ENCODE measurements at places on chromosomes 1 and 21. TPM values are rescaled to one million over a fixed set of nuclear protein-coding genes. Genes with fewer than 3 reads are reported as not detected.
A peak's percentile ranks its signal among the peaks of the same experiment; 100 is the strongest.

GRCh38 chr1:3132660-3133059 lies 63.7 kb downstream of the PRDM16 start:
- no peaks in the 10 kb centered on the region for H3K27me3 ChIP-seq
- peaks cover 49% of the 10 kb centered on the region for H3K4me1 ChIP-seq
- DNase-seq = peak; percentile 21
- H3K36me3 ChIP-seq = no peaks in the 10 kb centered on the region
- H3K27ac ChIP-seq = peak overlapping the region; percentile 83
- H3K4me3 ChIP-seq = no peak overlapping the region

GRCh38 chr1:51671527-51672325 lies 54.8 kb downstream of the OSBPL9 start:
- no peak overlapping the region for H3K4me3 ChIP-seq
- no peaks in the 10 kb centered on the region for H3K27me3 ChIP-seq
- H3K27ac ChIP-seq = no peak overlapping the region
- DNase-seq = no peak
- no peaks in the 10 kb centered on the region for H3K36me3 ChIP-seq

GRCh38 chr1:155379631-155380090 lies 59.0 kb downstream of the RUSC1 start:
- peaks cover 61% of the 10 kb centered on the region for H3K36me3 ChIP-seq
- no peak overlapping the region for H3K27ac ChIP-seq
- peaks cover 10% of the 10 kb centered on the region for H3K4me1 ChIP-seq
- no peaks in the 10 kb centered on the region for H3K27me3 ChIP-seq
- DNase-seq = no peak
- H3K4me3 ChIP-seq = no peak overlapping the region

- no peaks in the 10 kb centered on the region for H3K27me3 ChIP-seq
- no peaks in the 10 kb centered on the region for H3K4me1 ChIP-seq
- H3K27ac ChIP-seq = no peak overlapping the region
- H3K4me3 ChIP-seq = no peak overlapping the region
- DNase-seq = peak; percentile 47
Observed at GRCh38 chr1:205714190-205714905, 34.0 kb upstream of the SLC45A3 start.

GRCh38 chr1:247332623-247333361 lies 1.1 kb upstream of the ZNF496 start:
- DNase-seq = no peak
- peak overlapping the region; percentile 99 for H3K4me3 ChIP-seq
- no peaks in the 10 kb centered on the region for H3K27me3 ChIP-seq
- H3K27ac ChIP-seq = peak overlapping the region; percentile 90
- peaks cover 28% of the 10 kb centered on the region for H3K4me1 ChIP-seq

DNA sequence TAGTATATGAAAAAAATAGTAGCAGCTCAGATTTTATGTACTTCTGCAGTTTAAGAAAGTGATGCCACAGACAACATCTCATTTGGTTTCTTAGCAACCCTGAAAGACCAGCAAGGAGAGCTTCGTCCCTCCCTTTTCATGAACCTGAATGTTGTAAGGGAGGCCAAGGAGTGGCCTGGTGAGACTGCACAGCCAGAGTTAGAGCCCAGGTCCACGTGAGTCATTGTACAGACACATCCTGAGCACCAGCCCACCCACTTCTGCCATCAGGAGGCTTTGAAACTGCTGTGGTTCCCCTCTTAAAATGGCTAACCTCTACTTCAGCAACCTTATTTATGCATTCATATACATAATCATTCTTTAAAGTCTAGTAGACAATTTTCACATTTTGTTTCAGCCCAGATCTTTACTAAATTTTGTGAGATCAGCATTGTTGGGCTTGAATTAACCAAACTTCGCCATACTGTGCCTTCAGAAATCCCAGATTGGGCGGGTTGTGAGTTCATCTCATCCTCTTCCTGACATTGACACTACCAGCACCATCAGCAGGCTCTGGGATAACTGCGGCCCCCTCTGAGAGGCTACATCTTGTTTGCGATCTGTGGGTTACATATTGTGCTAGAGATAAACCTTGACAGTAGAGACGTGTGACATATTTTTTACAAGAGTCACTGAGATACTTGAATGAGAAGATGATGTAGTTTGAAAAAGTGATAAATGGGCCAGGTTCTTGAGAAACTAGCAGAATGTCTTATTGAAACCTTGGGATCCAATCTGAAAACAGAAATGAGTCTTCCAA lies 106.7 kb downstream of the CAMTA1 start:
- no peak for DNase-seq
- no peak overlapping the region for H3K4me3 ChIP-seq
- no peaks in the 10 kb centered on the region for H3K36me3 ChIP-seq

DNA sequence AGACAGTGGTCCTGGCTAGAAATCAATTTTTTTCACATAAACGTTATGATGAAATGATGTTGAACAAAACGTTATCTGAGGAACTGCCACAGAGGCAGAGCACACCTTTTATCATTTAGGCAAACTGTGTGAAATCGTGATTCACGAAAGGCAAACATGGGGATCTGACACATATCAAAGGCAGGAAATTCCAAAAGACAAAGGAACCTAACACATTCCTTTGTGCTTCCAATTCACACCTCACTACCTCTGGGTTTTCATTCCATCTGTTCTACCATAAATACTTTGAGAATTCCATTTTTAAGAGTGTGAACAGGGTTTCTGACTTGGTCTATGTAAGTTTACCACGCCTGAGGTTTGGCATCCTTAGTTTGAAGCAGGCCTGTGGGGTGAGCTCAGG lies 119.5 kb upstream of the KRTAP19-8 start:
- H3K27ac ChIP-seq = no peak overlapping the region
- DNase-seq = no peak
- no peaks in the 10 kb centered on the region for H3K36me3 ChIP-seq
- H3K4me3 ChIP-seq = no peak overlapping the region
- no peaks in the 10 kb centered on the region for H3K27me3 ChIP-seq
- H3K4me1 ChIP-seq = no peaks in the 10 kb centered on the region

DNA sequence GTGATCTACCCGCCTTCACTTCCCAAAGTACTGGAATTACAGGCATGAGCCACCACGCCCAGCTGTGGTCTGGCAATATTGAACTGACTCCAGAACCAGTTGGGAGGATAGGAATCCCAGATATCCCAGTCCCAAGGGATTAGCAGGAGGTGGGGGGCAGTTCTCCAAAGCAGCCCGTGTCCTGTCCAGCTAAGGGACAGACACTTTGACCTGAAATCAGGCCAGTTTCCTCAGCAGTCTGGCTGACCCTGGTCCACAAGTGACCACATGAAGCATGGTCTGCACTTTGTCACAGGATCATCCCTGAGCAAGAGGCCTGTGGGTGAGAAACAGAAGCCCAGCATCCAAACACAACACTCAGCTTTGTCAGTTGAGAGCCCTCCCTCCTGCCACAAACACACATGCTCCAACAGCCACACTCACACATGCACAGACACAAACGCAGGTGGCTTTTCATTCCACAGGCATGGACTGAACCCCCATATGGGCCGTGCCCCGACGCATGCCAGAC lies 2.7 kb upstream of the FDPS start:
- no peak overlapping the region for H3K27ac ChIP-seq
- peaks cover 22% of the 10 kb centered on the region for H3K4me1 ChIP-seq
- H3K36me3 ChIP-seq = peaks cover 7% of the 10 kb centered on the region

GRCh38 chr1:5651964-5652821 lies 340.0 kb downstream of the NPHP4 start:
- H3K36me3 ChIP-seq = no peaks in the 10 kb centered on the region
- H3K27ac ChIP-seq = no peak overlapping the region
- no peak overlapping the region for H3K4me3 ChIP-seq
- DNase-seq = peak; percentile 32
- H3K4me1 ChIP-seq = no peaks in the 10 kb centered on the region

GRCh38 chr1:181352695-181353094 lies 130.6 kb upstream of the CACNA1E start:
- DNase-seq = no peak
- H3K27ac ChIP-seq = no peak overlapping the region
- no peaks in the 10 kb centered on the region for H3K36me3 ChIP-seq
- no peaks in the 10 kb centered on the region for H3K27me3 ChIP-seq

DNA sequence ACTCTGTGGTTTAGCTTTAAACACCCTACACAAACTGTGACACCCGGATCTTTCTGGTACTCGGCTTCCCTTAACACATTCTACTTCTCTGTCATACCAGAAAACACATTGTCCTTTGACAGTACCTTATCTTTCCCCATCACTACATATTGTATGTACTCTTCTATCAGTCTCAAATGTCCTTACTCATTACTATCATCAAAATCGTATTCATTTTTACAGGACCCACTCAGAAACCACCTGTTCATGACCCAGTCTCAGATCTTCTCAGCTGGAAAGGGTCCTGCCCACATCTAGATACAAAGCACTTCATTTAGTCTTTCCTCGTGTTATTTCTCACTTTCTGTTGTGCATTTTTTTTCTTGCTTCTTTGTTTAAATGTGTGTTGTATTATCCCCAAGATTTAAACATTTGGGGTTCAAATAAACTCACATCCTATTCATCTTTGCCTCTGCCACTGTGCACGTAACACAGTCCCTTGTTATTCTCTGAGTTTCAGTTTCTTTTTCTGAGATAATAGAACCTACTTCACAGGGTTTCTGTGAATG lies 27.7 kb downstream of the CD34 start:
- peaks cover 20% of the 10 kb centered on the region for H3K4me1 ChIP-seq
- H3K27me3 ChIP-seq = no peaks in the 10 kb centered on the region
- peak overlapping the region; percentile 19 for H3K27ac ChIP-seq
- no peaks in the 10 kb centered on the region for H3K36me3 ChIP-seq
- no peak for DNase-seq

GRCh38 chr21:42381347-42381984 lies 14.4 kb downstream of the TMPRSS3 start:
- no peaks in the 10 kb centered on the region for H3K36me3 ChIP-seq
- no peak for DNase-seq
- no peak overlapping the region for H3K27ac ChIP-seq
- H3K27me3 ChIP-seq = no peaks in the 10 kb centered on the region
- H3K4me1 ChIP-seq = peaks cover 4% of the 10 kb centered on the region

- H3K27me3 ChIP-seq = no peaks in the 10 kb centered on the region
- no peak overlapping the region for H3K27ac ChIP-seq
- H3K36me3 ChIP-seq = peaks cover 49% of the 10 kb centered on the region
Observed at GRCh38 chr1:12368646-12369045, 138.8 kb downstream of the VPS13D start.

GRCh38 chr1:167051907-167052306 lies 38.3 kb downstream of the GPA33 start:
- H3K36me3 ChIP-seq = no peaks in the 10 kb centered on the region
- DNase-seq = no peak
- no peak overlapping the region for H3K4me3 ChIP-seq
- no peaks in the 10 kb centered on the region for H3K27me3 ChIP-seq
- H3K27ac ChIP-seq = no peak overlapping the region

GRCh38 chr1:184840596-184840995 lies 85.9 kb upstream of the EDEM3 start:
- H3K36me3 ChIP-seq = no peaks in the 10 kb centered on the region
- no peak for DNase-seq
- no peaks in the 10 kb centered on the region for H3K27me3 ChIP-seq

DNA sequence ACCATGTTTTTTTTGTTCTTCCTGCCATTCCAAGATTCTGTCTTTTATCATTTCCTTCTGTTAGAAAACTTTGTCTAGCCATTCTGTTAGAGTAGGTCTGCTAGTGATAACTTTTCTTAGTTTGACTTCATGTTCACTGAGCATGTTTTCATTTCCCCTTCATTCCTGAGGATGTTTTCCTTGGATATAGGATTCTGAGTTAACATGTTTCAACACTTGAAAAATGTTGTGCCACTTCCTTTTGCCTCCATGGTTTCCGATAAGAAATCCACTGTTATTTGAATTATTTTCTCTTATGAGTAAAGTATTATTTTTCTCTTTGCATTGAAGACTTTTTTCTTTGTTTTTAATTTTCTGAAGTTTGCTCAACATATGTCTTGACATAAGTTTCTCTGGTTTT lies 66.7 kb downstream of the ATP1A1 start:
- no peak for DNase-seq
- no peak overlapping the region for H3K4me3 ChIP-seq

- no peaks in the 10 kb centered on the region for H3K4me1 ChIP-seq
- H3K4me3 ChIP-seq = no peak overlapping the region
Observed at GRCh38 chr1:168141871-168142385, 5.2 kb upstream of the GPR161 start.

DNA sequence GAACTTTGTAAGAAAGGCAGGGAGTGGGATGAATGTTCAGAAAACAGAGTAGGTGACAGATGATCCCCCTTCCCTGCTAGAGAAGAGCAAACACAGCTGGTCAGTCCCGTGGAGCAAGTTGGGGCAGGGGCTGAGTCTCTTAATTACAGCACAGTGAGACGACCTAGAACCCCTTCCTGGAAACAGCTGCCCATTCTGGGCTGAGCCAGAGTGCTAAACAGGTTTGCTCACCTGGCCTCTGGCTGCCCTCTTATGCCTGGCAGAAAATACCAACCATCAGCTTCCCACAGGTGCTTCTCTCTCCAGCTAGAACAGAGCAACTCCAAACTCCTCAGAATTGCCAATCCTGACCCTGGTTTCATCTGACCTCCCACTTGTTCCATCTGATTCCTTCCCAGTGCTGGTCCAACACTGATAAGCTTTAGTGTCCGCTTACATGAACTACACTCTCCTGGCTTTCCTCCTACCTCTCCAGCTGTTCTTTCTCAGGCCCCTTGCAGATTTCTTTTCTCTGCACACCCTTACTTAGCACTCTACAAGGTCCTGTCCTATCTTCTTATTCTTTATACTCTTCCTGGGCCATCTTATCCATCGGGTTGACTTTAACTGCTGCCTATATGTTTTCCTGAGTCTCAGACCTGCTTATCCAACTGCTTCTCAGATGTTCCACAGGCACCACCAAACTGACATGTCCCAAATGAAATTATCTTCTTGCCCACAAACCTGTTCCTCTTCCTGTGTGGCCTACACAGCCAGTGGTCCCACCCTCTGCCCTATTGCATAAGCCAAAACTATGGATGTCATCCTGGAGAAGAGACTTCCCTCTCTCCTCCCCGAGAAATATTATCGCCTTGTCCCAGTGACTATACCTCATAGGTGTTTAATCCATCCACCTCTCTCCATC lies 22.6 kb upstream of the COL9A2 start:
- no peaks in the 10 kb centered on the region for H3K36me3 ChIP-seq
- peak overlapping the region; percentile 73 for H3K27ac ChIP-seq
- peaks cover 11% of the 10 kb centered on the region for H3K4me1 ChIP-seq
- H3K27me3 ChIP-seq = no peaks in the 10 kb centered on the region
- peak overlapping the region; percentile 7 for H3K4me3 ChIP-seq

- H3K36me3 ChIP-seq = peaks cover 55% of the 10 kb centered on the region
- no peak for DNase-seq
- H3K4me3 ChIP-seq = no peak overlapping the region
- H3K27ac ChIP-seq = no peak overlapping the region
Observed at GRCh38 chr1:117952386-117952785, 22.8 kb downstream of the WDR3 start.

- peak overlapping the region; percentile 37 for H3K4me3 ChIP-seq
- H3K27me3 ChIP-seq = no peaks in the 10 kb centered on the region
- H3K4me1 ChIP-seq = peaks cover 35% of the 10 kb centered on the region
- peak overlapping the region; percentile 79 for H3K27ac ChIP-seq
- DNase-seq = no peak
Observed at GRCh38 chr1:28175955-28176485, 470 bp downstream of the PTAFR start.

NR1I3 gene
- not detected for total RNA-seq

KCNA3 gene
- 22.0 TPM for total RNA-seq

INAVA gene
- 21.0 TPM for total RNA-seq

NMNAT2 gene
- total RNA-seq = 0.15 TPM

CFAP141 gene
- not detected for total RNA-seq

FAM151A gene
- not detected for total RNA-seq

OR2W3 gene
- total RNA-seq = not detected

SEMA4A gene
- 30.1 TPM for total RNA-seq

HSF2BP gene
- not detected for total RNA-seq

FMO4 gene
- 3.3 TPM for total RNA-seq

IFNLR1 gene
- total RNA-seq = 8.4 TPM

BTG2 gene
- 59.1 TPM for total RNA-seq

HSD3B2 gene
- 2.1 TPM for total RNA-seq

PKP1 gene
- total RNA-seq = 2.1 TPM

CYP4X1 gene
- 23.0 TPM for total RNA-seq

All from upper lobe of left lung (tissue), 6 donors.